ENCODE measurements at places on chromosomes 2 and 18. TPM values are rescaled to one million over a fixed set of nuclear protein-coding genes. Genes with fewer than 3 reads are reported as not detected.

DNA sequence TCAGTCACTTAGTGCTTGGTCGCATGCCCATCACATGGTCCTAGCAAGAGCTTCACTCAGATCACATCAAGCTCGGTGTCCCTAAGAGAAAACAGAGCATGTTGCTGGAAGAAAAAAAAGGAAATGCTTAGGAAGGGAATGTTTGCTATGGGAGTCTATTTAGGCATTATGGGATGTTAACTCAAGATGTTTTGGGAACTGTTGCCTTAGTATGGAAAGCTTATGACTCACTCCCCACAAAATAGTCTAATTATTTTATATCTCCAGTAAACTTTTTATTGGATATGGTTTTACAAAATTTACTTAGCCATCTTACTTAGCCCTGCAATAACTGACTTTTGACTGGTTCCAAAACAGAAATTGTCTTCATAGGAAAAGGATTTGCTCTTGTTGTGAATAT is 439.5 kb upstream of the ZEB2 start:
- no peak for DNase-seq
- no peaks in the 10 kb centered on the region for H3K27me3 ChIP-seq
- H3K27ac ChIP-seq, result no peak overlapping the region
- no peaks in the 10 kb centered on the region for H3K36me3 ChIP-seq
- H3K4me1 ChIP-seq, result no peaks in the 10 kb centered on the region

- peak; percentile 65 for DNase-seq
- peak overlapping the region; percentile 87 for H3K27ac ChIP-seq
- H3K27me3 ChIP-seq, result no peaks in the 10 kb centered on the region
- peaks cover 33% of the 10 kb centered on the region for H3K4me1 ChIP-seq
- peak overlapping the region; percentile 99 for H3K4me3 ChIP-seq
- H3K36me3 ChIP-seq, result no peaks in the 10 kb centered on the region
Observed at GRCh38 chr2:70995426-70995729, 705 bp upstream of the TEX261 start.

- H3K27ac ChIP-seq, result no peak overlapping the region
- no peaks in the 10 kb centered on the region for H3K36me3 ChIP-seq
- H3K27me3 ChIP-seq, result no peaks in the 10 kb centered on the region
- no peak overlapping the region for H3K4me3 ChIP-seq
Observed at GRCh38 chr2:68936889-68937288, 15.8 kb downstream of the GKN2 start.

DNA sequence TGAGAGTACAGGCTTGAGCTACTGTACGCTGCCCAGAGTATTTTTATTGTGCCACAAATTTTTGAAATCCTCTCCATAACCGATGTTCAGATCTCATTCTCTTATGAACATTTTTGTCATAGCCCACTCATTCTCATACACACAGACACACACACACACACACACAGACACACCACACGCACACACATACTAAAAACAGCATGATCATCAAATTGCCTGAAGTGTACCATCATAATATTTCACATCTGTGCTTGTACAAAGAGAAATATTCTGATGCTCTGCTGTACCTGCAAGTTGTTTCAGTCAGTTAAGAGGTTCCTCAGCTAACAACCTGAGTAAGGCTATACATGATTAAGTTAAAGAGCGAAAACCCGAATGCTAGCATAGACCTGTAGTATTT is 95.1 kb downstream of the LRRTM1 start:
- no peaks in the 10 kb centered on the region for H3K27me3 ChIP-seq
- DNase-seq, result no peak
- H3K4me3 ChIP-seq, result no peak overlapping the region
- no peak overlapping the region for H3K27ac ChIP-seq
- no peaks in the 10 kb centered on the region for H3K4me1 ChIP-seq

DNA sequence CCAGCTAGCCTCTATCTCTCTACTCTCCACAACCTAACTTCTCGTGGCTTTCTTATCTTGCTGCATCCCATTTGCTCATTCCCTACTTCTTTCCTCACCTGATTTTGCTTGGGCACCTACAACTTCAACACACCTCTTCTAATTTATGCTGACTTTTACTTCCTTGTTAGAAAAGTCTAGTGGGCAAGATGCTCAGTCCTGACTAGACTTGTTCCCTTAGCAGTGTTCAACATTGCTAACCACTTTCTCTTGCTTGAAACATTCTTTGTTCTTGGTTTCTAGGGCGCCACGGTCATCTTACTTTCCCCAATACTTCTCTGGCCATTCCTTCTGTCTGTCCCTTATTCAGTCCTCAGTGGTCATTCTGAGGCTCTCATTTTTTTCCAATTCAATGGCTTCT is 454.7 kb upstream of the CWC22 start:
- H3K4me1 ChIP-seq, result no peaks in the 10 kb centered on the region
- no peak for DNase-seq
- H3K27me3 ChIP-seq, result no peaks in the 10 kb centered on the region
- no peak overlapping the region for H3K27ac ChIP-seq

DNA sequence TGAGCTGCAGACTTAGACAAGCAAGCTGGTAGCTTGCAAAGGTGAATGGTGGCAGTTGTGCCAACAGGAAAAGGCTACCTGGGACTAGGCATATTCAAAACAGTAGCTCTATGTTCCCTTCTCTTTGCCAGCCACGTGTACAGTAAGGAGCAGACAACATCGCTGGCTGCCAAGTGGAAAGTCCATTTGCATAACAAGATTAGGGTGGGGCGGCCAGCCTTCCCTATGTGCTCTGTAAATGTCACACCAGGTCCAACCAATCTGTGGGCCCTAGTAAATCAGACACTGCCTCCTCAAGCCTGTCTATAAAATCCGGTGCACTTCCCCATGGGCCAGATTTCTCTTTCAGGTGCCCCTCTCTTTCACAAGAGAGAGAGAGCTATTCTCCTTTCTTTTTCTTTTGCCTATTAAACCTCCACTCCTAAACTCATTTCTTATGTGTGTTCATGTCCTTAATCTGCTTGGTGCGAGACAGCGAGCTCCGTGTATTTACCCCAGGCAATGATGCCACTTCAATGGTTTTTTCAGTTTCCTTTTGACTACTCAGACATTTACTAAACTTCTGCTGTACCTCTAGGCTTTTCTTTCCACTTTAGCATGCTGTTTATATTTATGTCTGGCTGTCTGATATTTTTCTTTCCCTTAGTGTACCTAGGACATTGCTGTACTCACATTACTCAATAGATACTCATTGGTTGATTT is 297.4 kb upstream of the GCFC2 start:
- no peak overlapping the region for H3K4me3 ChIP-seq
- H3K27ac ChIP-seq, result no peak overlapping the region
- H3K36me3 ChIP-seq, result no peaks in the 10 kb centered on the region
- DNase-seq, result no peak
- H3K4me1 ChIP-seq, result no peaks in the 10 kb centered on the region
- no peaks in the 10 kb centered on the region for H3K27me3 ChIP-seq

- H3K27me3 ChIP-seq, result no peaks in the 10 kb centered on the region
- no peak overlapping the region for H3K27ac ChIP-seq
- no peaks in the 10 kb centered on the region for H3K36me3 ChIP-seq
- peaks cover 16% of the 10 kb centered on the region for H3K4me1 ChIP-seq
Observed at GRCh38 chr2:123438251-123438650, 586.8 kb upstream of the CNTNAP5 start.

GRCh38 chr18:74289137-74289536 is 2.6 kb downstream of the CYB5A start:
- no peak for DNase-seq
- H3K36me3 ChIP-seq, result no peaks in the 10 kb centered on the region
- H3K27me3 ChIP-seq, result no peaks in the 10 kb centered on the region
- H3K4me3 ChIP-seq, result peak overlapping the region; percentile 10

DNA sequence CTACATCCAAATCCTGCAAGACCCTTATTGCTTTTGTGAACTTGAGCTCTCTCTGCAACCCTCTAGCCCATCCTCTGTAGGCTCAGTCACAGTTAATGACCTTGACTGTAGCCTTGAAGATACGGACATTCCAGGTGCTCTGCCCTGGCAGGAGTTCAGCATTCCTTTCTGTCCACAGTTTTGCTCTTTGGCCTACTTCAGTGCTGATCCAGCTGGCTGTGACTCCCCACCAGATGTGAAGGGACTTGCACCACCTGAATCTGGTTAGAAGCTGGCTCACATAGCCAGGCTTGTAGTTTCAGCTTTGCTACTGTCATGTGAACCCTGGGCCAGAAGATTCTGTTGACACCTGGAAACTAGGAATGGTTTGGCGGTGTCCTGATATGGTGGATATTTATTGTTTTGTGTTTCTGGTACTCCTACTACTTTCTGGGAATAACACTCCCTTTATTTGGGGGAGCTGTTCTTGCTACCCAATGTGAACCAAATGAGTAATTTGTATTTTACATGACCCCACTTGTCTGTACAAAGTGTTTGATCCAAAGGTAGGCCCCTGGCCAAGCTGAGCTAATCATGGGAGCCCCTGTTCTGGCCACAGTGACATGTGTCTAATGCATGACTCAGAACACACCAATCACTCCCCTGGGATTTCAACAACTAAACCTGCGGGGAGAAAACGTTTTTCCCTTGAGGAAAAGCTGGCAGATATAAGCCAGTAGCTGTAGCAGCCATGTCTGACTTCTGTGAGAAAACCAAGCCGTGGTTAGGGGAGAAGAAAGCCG is 73.4 kb downstream of the CDCA7 start:
- DNase-seq, result no peak
- no peak overlapping the region for H3K27ac ChIP-seq
- H3K4me3 ChIP-seq, result no peak overlapping the region

- H3K27me3 ChIP-seq, result no peaks in the 10 kb centered on the region
- no peak overlapping the region for H3K27ac ChIP-seq
- H3K36me3 ChIP-seq, result no peaks in the 10 kb centered on the region
- no peaks in the 10 kb centered on the region for H3K4me1 ChIP-seq
- no peak overlapping the region for H3K4me3 ChIP-seq
- no peak for DNase-seq
Observed at GRCh38 chr2:141611-142010, 95.3 kb upstream of the FAM110C start.

GRCh38 chr2:53843595-53843994 is 16.2 kb downstream of the GPR75 start:
- no peaks in the 10 kb centered on the region for H3K27me3 ChIP-seq
- no peak overlapping the region for H3K27ac ChIP-seq
- H3K4me3 ChIP-seq, result no peak overlapping the region
- H3K4me1 ChIP-seq, result no peaks in the 10 kb centered on the region

- H3K27me3 ChIP-seq, result no peaks in the 10 kb centered on the region
- no peak overlapping the region for H3K27ac ChIP-seq
- H3K4me1 ChIP-seq, result no peaks in the 10 kb centered on the region
Observed at GRCh38 chr2:190802129-190802528, 78.5 kb upstream of the GLS start.

- no peaks in the 10 kb centered on the region for H3K4me1 ChIP-seq
- no peak overlapping the region for H3K4me3 ChIP-seq
- no peaks in the 10 kb centered on the region for H3K27me3 ChIP-seq
- no peak for DNase-seq
- no peaks in the 10 kb centered on the region for H3K36me3 ChIP-seq
Observed at GRCh38 chr2:50116096-50117010, 915.6 kb downstream of the NRXN1 start.

Gene PECR
- 9.9 TPM for total RNA-seq

Gene PARD6G
- 13.0 TPM for total RNA-seq

Gene POTEI
- not detected for total RNA-seq

Gene MYO1B
- total RNA-seq, result 9.3 TPM

Gene MSH2
- 9.4 TPM for total RNA-seq

Gene MORN2
- total RNA-seq, result 10.4 TPM
